ENCODE measurements at places on chromosomes 5 and 9. TPM values are rescaled to one million over a fixed set of nuclear protein-coding genes. Genes with fewer than 3 reads are reported as not detected.

PTGES gene
- total RNA-seq = 25.3 TPM

DNA sequence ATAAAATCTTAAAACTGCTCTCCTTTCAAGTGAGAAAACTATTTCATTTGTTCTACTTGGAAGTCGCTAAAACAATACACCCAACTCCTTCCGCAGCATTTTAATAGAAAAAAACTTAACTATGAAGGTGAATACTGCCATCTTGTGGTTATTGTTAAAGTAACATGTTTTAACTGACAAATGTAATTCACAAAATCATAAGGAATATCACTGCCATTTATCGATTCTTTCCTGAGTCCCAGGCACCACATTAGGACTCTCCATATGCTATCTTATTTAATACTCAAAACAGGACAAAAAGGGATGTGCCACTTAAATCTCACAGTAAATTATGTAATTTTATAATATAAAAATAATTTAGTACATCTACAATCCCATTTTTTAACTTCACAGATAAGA, 130.5 kb upstream of the ITGA1 start:
- H3K27ac ChIP-seq = no peak overlapping the region
- H3K27me3 ChIP-seq = no peaks in the 10 kb centered on the region
- no peaks in the 10 kb centered on the region for H3K4me1 ChIP-seq
- DNase-seq = no peak
- no peaks in the 10 kb centered on the region for H3K36me3 ChIP-seq
- no peak overlapping the region for H3K4me3 ChIP-seq

DNA sequence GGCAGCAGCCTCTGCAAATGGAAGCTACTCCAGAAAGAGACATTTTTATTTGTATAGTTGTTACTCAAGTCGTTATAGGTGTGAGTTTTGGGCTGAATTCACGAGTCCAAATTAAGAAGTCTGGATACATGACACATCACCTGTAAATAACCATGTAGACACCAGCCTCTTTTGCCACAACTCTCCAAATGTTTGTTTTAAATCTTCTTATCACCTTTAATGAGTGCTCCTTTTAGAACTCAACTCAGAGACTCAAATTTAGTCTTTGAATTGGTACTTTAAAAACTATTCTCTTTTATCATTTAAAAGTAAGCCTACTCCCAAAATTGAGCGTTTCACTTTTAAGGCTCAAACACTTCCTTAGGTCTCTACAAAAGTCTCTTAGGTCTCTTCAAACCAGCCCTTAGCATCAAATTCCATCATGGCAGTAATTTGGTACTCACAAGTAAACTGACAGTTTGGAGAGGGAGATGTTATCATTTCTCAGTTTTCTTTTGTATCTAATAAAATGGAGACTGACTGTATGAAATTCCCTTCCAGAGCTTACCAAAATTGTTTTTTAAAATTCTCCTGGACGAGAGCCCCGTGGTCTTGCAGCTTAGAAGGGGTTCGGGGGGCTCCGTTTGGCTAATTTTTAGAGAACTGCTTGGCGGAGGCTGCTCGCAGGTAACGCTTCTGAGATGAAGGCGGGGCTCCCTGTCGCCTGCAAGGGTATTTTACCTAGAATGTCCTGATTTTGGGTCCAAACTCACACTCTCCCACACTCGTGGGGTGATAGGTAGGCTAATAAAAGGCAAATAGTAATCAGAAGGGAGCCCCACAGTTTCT, 194.6 kb downstream of the MEF2C start:
- no peak overlapping the region for H3K27ac ChIP-seq
- H3K36me3 ChIP-seq = no peaks in the 10 kb centered on the region
- H3K4me3 ChIP-seq = no peak overlapping the region

DNA sequence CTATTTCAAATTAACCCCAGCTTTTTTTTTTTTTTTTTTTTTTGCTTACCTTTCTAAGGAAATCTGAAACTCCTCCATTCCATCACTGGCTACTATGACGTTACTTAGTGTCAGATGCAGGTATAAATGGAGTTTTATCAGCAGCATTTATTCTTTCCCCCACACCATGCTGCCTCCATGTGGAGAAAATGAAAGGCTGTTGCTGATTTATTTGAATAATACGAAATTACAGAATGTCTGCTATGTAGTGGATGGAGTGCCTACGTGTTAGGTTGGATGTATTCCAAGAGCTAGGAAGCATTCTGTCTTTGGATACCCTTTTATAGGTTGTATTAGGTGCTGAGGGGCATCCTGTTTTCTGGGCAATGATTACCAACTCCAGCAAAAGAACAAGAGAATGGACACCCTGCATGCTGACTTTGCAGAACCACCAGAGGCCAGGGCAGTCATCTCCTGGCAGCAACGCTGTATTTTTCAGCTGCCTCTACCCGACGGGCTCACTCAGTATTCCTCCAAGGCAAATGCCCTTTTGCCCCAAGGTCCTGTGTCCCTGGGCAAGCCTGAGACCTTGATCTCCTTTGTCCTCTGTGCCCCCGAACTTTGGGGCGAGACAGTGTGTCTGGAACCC, 199.5 kb downstream of the ALDH1A1 start:
- H3K4me3 ChIP-seq = no peak overlapping the region
- no peak overlapping the region for H3K27ac ChIP-seq
- no peak for DNase-seq
- H3K4me1 ChIP-seq = no peaks in the 10 kb centered on the region

PCDHGB4 gene
- total RNA-seq = 10.5 TPM

All from breast epithelium (tissue), 4 donors.